ENCODE measurements at places on chromosomes 6 and 20.

DNA sequence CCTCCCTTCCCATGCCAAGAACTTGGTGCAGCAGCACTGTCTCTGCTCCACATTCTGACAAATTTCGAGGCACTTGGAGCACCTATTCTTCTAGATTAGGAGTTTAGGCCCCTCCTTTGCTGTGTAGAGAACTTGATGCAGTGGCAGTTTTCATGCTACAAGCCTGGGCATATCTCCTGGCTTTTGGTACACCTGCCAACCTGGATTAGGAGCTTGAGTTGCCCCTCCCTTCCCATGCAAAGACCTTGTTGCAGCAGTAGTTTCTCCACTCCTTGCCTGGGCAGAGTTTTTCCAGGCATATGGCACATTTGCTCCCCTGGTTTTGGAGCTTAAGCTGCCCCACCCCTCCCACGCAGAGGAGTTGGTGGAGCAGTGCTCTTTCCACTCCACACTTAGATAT, 956.1 kb downstream of the EYS start:
- DNase-seq = no peak

- no peak for DNase-seq
Measured at GRCh38 chr6:164200071-164200470, 785.6 kb downstream of the QKI start.

DNA sequence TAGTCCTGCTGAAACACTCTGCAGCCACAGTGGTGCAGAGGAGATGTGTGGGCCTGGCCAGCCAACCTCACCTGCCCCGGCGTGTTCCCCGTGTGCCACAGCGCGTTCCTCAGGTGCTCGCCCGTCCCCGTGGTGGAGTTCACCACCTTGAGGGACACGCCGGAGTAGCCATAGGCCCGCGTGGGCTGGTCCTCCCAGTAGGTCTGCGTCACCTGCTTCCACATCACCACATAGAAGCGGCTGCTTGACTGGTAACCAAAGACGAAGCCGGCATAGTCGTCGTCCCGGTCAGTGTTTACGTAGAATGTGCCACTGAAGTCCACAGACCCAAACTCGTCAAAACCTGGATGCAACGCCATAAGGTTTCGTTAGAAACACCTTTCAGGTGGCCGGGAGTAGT, 31.5 kb downstream of the THBS2 start:
- no peak for DNase-seq

DNA sequence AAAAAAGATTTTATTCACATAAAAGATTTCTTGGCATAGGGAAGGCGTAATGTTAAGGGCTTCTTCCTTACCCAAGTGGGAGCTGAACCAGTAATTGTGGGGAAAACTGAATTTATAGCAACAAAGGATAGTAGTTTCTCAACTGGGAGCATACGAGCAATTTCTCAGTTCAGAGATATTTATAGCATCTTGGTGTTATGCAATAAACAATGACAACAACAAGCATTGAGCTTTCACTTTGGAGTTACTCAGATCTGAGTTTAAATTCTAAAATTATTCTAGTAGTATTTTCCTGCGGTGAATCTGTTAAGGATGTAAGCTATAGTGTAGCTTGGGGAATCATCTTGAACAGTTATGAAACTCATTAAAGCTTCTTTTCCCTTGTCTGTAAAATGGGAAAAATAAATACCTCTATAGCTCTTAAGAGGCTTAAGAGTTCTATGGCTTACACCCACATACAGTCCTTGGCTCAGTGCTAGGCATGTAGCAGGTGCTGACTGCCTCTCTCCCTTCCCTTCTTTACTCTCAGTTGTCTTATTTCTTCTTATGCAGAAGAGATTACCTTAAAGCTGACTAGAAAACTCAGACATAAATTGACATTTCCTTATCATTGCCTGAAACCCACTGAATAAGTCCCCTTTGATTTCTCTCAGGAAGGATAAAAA, 58.8 kb downstream of the SAMD5 start:
- DNase-seq = no peak
